GM12865 (cell line): ENCODE measurements at places on chromosomes 6 and 20.
A peak's percentile ranks its signal among the peaks of the same experiment; 100 is the strongest.

DNA sequence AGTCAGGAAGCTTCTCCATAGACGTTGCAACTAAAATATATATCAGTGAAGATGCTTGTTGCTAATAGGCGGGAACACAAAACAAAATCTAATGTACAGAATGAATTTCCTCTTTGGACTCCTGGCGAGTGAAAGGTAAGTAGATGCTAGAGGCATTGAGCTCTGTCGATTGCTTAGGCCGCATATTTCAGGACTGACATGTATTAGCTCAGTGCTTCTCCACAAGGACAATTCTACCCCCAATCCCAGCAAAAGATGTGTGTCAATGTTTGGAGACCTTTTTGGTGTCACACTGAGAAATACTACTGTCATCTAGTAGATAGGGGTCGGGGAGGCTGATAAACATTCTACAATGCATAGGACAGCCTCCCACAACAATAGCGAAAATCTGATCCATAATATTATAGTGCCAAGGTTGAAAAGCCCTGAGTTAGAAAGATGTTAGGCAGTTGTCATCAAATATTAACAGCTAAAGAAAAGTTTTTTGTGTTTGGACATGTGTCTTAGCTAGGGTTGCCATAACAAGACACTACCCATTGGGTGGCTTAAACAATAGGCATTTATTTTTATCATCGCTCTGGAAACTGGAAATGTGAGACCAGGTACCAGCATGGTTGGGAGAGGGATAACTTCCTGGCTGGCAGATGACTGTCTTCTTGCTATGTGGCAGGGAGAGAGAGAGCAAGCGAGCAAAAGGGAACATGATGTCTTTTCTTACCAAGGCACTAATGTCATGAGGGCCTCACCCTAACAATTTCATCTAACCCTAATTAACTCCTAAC, 48.0 kb upstream of the BCAS1 start:
- DNase-seq = no peak

GRCh38 chr20:52923123-52923937, 48.8 kb upstream of the TSHZ2 start:
- DNase-seq = peak; percentile 9

- no peak for DNase-seq
These were observed 70.5 kb upstream of the PRL start for GRCh38 chr6:22367346-22367745.

DNA sequence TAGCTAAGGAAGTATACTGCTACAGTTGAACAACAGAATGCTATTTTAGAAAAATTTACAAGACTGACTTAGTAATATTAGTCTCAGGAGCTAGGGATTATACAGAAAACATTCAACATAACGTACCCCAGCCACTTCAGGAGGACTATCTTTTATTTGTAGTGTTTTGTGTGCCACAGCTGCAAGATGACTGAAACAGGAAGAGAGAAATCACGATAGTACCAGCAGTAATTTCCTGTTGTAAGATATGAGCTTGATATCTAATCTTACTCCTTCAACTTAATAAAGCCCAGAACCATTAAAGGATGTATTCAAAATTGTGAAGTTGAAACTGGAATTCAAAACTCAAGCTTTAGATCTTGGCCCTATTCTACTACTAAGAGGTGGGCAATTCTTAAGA, 42.1 kb downstream of the SLC35A1 start:
- no peak for DNase-seq

DNA sequence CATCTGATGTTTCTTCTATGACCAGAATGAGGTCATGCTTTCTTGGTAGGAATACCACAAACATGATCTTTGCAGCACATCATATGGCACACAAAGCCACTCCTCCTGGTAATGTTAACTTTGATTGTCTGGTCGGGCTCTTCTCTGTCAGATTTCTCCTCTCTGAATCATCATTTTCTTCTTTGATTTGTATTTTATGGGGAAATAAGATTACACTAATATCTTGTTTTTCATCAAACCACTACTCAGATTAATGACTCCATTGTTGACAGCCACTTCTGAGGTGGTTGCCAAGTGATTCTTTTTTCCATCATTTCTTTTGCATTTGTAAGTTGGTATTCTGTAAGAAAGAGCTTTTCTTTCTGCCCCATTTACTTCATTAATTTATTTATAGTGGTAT, 29.5 kb downstream of the TRMT11 start:
- no peak for DNase-seq

DNA sequence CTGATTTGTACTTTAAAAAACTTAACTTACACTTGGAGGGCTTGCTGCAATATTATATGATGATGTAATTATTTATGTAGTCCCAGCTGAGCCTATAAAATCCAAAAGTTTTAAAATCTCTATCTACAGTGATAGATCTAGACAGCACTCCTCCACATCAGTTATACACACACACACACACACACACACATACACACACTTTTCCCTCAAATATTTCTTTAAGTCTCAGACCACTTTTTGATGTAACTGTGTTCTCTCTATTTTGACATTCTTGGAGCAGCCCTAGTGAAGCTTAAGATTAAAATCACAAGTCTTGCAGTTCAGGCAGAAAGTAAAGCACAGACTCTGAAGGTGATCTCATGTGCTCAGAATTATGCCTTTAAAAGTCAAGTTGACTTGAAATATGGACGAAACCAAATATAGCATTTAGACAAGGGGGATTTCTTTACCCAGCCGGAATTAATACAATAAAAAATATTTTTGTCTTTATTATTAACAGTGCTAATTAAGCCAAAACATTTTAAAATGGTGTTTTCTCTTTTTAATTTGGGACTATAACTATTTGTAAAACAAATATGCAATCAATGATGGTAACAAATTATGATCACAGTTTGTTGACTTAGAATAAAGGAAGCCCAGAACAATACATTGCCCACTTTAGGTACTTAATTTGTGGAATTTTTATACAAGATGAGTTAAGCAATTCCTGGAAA, 63.5 kb upstream of the TMEM30A start:
- no peak for DNase-seq

- no peak for DNase-seq
These were observed 963.5 kb upstream of the SLC35B3 start for GRCh38 chr6:9398767-9399373.

DNA sequence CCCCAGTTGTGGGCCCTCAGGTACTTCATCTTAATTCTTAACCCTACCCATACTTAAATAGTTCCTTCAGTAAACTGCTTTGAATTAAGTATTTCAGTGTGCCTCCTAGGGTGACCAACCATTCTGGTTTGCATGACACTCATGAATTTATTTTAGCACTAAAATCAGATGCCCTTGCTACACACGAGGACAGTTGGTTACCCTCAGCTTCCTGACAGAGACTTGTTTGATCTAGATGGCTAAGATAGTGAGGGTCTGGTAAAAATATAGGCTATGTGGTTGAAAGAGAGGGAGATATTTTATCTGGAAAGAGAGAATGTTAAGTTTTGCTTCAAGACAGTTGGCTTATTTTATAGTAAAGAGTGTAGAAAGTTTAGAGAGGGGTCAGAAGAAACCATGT, 10.6 kb downstream of the PGK2 start:
- DNase-seq = no peak

GRCh38 chr20:50737352-50737751, 6.0 kb downstream of the PARD6B start:
- DNase-seq = no peak

DNA sequence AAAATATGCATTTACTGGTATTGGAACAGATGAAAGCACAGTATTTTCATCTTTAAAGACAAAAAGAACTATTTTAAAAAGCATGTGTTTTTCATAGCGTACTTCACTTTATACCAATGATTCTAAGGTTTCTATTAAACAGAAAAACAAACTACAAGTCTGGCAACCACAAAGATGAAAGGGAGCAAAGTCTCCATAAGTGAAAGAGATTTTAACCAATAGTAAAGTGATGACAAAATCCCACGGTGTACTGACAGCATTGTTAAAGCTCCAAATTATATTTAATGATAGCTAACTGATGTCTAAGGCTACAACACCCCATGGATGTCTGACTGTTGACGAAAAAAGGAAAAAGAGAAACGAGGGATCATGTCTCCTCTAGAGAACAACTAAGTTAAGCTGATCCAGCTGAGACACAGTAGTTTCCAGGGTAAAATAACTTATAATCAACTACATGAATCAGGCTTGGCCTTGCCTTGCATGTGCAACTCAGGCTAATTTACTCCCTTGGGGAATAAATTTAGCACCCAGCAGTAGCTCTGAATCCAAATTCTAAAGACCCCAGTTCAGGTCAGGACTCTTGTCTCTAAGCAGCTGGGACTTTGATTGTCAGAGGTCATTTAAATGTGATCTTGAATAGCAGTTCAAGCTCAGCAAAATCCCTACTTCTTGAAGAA, 56.0 kb upstream of the TAB2 start:
- no peak for DNase-seq

DNA sequence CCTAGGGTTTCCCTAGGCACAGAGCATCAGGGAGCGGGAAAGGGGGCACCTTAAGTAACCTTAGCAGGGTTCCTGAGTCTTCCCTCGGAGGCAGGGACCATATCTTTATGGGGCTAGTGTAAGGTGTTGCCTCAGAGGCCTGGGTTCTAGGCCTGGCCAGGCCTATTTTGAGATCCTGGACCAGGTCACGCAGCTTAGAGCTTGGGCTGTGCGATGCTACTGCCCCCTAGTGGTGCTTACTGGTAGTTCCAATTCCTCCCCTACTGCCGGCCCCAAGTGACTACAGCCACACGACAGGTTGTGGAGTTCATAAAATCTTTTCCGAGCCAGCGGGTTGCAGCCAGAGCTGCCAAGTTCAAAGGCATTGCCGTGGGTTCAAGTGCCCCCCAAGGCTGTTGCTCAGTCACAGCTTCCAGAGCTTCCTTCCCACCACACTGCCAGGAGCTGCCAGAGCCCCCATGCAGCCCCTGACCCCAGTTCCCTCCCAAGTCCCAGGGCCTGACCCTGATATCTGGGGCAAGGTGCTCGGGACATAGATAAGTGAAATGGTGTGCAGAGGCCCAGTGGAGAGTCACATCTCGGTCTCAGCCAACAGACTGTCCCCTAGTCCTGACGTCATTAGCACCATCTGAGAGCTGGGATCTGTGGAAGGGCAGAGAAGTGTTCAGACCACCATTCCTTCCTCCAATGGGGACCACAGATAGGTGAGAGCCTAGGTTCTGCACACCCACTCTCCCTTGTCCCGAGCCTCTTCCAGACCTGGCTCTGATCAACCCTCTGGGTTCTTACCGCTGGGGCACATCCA, 3.3 kb downstream of the LRRC73 start:
- peak; percentile 90 for DNase-seq

GRCh38 chr6:133033263-133033662, 207.9 kb upstream of the EYA4 start:
- no peak for DNase-seq

- DNase-seq = no peak
These were observed 77.0 kb downstream of the CAP2 start for GRCh38 chr6:17470202-17470937.

- DNase-seq = no peak
These were observed 11.6 kb downstream of the ILRUN start for GRCh38 chr6:34684919-34685318.

DNA sequence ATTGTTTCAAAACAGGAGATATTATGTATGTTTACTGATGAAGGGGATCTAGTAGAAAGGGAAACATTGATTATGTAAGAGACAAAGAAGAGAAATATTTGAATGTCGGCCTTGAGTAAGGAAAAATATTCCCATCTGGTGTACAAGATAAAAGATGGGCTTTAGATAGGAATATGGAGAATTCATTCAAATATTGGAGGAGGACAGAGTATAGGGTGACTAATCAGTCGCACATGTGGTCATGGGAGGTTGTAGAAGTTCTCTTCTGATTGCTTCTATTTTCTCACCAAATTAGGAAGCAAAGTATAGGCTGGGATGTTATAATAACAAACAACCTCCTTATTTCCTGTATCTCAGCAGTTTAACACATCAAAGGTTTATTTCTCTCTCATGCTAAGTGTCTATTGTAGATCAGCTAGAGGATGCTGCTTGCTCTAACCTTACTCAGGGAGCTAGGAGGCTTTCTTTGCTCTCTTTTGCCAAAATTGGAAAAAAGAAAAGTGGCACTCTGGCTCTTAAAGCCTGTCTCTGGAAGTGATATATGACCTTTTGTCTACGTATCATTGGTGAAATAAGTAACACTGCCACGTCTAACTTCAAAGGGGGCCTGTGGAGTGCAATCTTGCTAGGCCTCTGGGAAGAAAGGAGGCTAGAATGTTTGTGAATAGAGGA, 1.2 kb upstream of the HDDC2 start:
- no peak for DNase-seq

GRCh38 chr20:35979544-35979943, 11.2 kb downstream of the CNBD2 start:
- DNase-seq = no peak

GRCh38 chr6:22067122-22067521, 229.7 kb downstream of the PRL start:
- DNase-seq = no peak

- no peak for DNase-seq
These were observed 109.0 kb upstream of the COL21A1 start for GRCh38 chr6:56356426-56356825.

- DNase-seq = no peak
These were observed 107.5 kb downstream of the TMEM170B start for GRCh38 chr6:11645016-11645415.

GRCh38 chr6:36976007-36976264, 10.1 kb downstream of the MTCH1 start:
- no peak for DNase-seq

GRCh38 chr6:109322825-109323224, 59.4 kb downstream of the CD164 start:
- DNase-seq = peak; percentile 30

DNA sequence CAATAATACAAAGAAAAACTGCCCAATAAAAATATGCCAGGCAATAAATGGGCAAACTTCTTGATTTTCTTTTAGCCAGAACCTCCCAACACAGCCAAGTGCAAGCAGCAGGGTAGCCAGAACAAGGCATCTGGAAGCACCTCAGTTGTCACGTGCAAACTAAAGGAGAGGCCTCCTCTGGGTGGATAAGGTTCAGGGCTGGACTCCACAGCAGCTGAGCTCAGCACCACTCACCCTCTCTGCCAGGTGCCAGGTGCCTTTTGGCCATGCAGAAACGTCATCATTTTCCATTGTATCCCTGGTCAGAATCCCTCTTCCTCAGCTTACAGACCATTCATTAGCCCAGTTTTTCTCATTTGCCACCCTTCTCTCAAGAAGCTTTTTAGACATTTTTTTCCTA, 52.7 kb downstream of the SOD2 start:
- no peak for DNase-seq

DNA sequence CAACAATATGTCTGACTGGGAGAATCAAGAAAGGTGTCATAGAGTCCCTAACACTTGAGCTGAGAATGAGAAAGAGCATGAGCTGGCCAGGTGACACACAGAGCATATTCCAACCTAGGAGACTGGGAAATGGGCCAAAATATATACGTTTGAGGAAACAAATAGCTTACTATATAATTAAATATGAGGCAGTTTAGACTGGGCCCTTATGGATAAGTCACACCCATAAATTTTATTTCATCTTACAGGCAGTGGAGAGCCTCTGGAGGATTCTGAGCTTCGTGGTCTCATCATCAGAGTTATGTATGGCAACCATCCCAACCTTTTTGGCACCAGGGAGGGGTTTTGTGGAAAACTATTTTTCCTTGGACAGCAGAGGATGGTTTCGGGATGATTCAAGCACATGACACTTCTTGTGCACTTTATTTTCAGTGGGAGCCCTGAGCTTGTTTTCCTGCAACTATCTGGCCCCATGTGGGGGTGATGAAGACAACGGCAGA, 12.9 kb upstream of the NQO2 start:
- no peak for DNase-seq

GRCh38 chr6:157813191-157813590, 9.9 kb upstream of the SNX9 start:
- no peak for DNase-seq

GRCh38 chr6:94636780-94637385, 940.5 kb upstream of the MANEA start:
- DNase-seq = no peak
